ENCODE measurements at places on chromosomes 12 and 14.

GRCh38 chr12:62618930-62619329 is 152.3 kb downstream of the MON2 start:
- DNase-seq: no peak

DNA sequence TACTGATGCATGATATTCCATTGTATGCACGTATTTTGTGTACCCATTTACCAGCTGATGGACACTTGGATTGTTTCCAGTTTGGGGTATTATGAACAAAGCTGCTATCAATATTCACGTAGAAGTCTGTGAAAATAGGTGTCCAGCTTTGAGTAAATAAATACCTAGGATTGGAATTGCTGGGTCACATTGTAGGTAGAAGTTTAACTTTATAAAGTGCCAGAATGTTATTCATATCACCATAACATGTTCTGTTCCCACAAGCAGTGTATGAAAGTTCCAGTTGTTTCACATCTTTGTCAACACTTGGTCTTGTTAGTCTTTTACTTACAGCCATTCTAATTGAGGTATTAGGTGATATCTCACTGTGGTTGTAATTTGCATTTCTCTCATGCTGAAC is 108.0 kb upstream of the METAP2 start:
- DNase-seq: no peak

DNA sequence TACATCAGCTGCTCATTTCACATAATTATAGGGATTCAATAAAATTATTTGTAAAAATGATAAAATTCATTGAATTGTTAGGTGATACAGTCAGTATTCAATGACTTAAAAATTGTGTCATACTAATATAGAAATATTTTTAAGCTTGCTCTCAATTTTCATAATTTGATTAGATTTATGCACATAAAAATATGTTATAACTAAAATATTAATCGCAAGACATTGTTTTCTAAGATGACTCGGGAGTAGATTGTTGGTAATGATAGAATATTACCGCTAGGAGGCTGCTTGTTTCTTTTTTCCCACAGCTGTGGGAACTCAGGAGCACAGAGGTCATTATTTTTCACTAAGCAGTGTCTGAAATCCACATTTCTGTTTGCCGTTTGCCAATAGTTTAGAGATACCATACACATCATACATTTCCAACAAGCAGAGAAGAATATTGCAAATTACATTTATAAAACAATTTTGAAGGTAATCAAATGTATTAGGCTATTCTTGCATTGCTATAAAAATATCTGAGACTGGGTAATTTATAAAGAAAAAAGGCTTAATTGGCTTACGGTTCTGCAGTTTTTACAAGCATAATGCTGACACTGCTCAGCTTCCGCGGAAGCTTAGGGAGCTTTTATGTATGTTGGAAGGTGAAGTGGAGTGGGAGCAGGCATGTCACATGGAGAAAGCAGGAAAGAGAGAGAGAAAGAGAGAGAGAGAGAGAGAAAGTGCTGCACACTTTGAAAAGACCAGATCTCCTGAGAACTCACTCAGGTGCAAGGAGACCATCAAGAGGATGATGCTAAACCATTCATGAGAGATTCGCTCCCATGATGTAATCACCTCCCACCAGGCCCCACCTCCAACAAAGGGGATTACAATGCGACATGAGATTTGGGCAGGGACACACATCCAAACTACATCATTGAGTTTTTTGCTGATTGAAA is 9.2 kb downstream of the CD69 start:
- DNase-seq: no peak

GRCh38 chr12:127899971-127900370 is 367.0 kb upstream of the TMEM132C start:
- no peak for DNase-seq

DNA sequence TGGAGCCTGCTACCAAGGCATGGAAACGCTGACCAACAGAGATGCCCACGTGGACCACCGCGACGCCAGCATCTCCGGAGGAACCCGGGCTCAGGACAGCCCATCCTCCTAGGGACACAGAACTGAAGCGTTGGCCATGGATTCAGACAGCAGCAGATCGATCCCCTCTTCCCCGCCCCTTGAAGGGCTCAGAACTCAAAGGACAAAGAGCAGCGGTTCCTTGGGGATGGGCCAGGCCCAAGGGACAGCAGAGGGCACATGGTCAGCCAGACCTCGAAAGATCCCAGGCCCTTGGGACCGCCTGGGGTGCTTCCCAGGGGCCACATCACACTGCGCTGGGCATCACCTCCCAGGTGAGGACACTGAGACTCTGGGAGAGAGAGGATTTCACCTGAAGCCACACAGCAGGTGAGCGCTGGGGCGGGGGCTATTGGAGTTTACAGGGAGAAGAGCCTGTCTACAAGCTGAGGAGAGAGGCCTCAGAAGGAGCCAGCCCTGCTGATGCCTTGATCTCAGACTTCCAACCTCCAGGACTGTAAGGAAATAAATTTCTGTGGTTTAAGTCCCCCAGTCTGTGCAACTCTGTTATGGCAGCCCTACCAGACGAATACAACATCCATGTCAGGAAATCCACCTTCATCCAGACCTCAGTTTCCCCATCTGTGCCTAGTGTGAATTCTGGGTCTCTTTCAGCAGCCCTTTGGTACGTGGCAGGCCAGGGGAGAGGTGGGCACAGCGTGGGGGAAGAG is 49.4 kb downstream of the CCNK start:
- DNase-seq: peak; percentile 44

DNA sequence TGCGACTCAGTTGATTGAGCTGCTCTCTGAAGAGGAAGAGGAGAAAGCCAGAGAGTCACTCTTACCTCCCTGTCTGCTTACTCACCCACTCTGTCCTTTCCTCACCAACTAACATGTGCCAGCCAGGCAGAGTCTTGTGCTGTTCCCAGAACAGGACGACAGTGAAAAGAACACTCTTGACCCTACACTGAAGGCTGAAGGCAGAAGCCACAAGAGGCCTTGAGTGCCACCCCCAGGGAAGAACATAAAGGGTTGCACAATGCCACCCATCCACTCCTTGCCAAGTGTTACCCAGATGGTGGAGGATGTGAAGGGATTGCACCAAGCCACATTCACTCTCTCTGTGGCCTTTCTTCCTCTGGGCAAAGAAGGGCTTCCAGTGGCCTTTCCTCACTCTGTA is 12.8 kb downstream of the ABHD4 start:
- no peak for DNase-seq

DNA sequence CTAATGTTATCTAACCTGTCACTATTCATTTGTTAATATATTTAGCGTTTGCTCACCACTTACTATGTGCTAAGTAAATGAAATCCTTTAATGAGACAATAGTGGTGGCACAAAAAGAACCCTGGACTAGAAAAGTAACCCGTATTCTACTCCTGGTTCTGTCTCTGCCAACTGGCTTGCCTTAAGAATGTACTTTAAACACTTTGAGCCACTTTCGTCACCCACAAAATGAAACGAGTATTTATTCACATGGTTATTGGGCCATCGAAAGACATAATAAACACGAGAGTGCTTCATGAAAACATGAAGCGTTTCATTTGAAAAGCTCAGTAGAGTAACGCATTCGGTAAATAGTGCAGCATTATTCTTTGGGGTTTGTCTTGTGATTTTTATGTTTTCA is 254.7 kb downstream of the EGLN3 start:
- no peak for DNase-seq

- no peak for DNase-seq
These were observed 44.3 kb upstream of the HELB start for GRCh38 chr12:66258011-66258410.

GRCh38 chr12:93102744-93103143 is 173.6 kb upstream of the EEA1 start:
- no peak for DNase-seq

DNA sequence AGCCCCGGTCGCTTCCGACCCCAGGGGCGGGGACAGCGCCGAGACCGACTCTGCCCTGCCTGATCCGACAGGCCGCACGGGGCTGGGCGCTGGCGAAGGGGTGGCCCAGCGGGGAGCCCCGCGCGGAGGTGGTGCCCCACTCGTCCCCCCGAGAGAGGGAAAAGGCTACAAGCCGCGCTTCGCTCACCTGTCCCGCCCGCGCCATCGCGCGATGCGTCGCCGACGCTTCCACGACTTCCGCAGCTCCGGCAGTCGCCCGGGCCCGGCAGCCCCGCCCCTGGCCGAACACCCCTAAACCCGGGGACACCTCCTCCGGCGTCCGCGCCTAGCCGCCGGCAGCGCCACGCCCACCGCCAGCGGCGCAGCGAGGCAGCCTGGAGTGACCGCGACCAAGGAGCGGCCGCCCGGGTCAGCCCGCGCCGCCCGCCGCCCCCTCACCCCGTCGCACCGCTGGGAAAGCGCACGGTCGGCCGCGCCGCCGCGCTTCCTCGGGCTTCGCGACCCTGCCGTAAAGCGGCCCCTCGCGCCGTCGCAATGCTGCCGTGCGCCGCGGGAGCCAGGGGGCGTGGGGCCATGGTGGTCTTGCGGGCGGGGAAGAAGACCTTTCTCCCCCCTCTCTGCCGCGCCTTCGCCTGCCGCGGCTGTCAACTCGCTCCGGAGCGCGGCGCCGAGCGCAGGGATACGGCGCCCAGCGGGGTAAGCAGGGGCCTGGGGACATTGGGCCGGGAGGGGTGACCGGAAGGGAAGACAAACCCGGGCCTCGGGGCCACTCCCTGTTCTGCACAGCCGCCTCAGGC is at the start of the genes BAG5 and COA8:
Gene BAG5 (minus strand): TSS at position 229 of the 797 bp plus-strand sequence. CDS start 1,493 bp downstream, outside the sequence.
Gene COA8 (plus strand): TSS at position 532 of the 797 bp plus-strand sequence. CDS start 42 bp downstream, at position 574.
- peak; percentile 85 for DNase-seq

GRCh38 chr12:116152268-116152667 is 125.2 kb downstream of the MED13L start:
- DNase-seq: peak; percentile 84

DNA sequence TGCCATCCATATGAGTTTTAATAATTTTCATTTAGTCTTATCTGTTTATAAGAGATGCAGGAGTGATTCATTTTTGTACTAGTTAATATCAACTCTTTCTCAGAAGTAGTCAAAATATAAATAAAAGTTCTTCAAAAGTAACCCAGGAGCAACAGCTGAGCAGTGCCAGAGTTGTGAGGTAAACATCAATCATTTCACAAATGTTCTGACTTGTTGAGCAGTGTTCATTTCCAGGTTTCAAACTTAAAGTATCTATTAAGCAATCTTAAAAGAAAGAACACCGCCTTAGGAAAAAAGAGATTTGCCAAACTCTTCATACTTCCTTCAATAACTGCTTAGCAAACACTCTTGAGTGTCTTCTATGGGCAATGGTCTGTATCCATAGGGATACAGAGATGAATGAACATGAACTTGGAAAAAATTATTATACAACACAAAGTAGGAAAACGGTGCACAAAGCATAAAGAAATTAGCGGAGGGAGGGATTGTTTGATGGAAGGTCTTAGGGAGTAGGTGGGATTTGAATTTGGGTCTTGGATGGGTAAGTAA is 41.9 kb upstream of the POC1B start:
- no peak for DNase-seq

DNA sequence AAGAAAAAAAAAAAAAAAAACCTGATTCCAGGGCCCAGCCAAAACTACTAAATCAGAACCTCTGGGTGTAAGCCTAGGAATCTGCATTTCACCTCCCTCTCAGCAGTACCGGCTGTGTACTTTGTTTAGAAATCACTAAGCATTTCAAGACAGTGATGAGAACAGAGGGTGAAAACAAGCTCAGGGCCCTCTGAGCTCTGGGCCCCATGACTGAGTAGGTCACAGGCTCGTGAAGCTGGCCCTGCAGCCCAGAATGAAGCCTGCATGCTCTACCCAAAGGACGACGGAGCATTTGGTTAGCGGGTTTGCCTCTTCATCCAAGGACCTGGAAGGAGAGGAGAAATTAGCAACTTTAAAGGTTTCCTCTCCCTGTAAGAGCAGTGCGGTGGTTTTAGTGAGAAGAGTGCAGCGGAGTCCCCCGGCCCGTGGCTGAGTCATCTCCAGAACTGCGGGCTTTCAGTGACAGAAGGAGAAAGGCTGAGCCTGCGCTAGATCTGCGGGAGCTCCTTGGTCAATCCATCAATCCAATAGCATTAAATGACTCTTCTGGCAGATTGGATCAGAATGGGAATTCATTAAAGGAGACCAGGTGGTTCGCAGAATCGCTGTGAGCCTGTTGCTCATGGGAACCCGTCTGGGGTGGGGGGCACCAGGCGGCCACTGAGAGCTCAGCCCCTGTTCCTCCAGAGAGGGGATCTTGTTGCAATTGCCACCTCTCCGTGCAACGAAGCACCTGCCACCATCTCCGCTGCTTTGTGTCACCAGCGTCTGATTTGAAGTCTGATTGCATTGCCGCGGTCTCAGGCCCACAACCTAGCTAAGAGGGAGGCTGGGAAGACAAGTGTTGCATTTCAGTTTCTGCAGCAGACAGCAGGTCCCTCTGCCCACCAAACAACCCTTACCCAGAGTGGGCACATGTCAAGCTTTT is 7.3 kb downstream of the IL31 start:
- no peak for DNase-seq

Measured in fibroblast of skin of right biceps (primary cell).